Esophagus mucosa (tissue), 1 donor: ENCODE measurements at places on chromosomes 2 and 18. TPM values are rescaled to one million over a fixed set of nuclear protein-coding genes. Genes with fewer than 3 reads are reported as not detected.

The MATN3 gene
- total RNA-seq, result 0.56 TPM

The SLC9A4 gene
- total RNA-seq, result 0.08 TPM

The NTSR2 gene
- not detected for total RNA-seq

The GRB14 gene
- total RNA-seq, result 0.36 TPM

The SGO2 gene
- 6.3 TPM for total RNA-seq

The CD8B2 gene
- total RNA-seq, result not detected

The TMEM247 gene
- not detected for total RNA-seq

The SPC25 gene
- total RNA-seq, result 6.0 TPM

The SPRED2 gene
- total RNA-seq, result 12.8 TPM

The SESTD1 gene
- 19.8 TPM for total RNA-seq

The PARD3B gene
- 4.3 TPM for total RNA-seq
